ENCODE measurements at places on chromosomes 5 and 9.

GRCh38 chr9:75974016-75974766 lies 83.7 kb downstream of the PCSK5 start:
- no peak for DNase-seq

GRCh38 chr5:127599847-127600246 lies 49.0 kb upstream of the CTXN3 start:
- no peak for DNase-seq

GRCh38 chr5:135249658-135250057 lies 149.4 kb downstream of the MACROH2A1 start:
- no peak for DNase-seq

- no peak for DNase-seq
Measured at GRCh38 chr5:170439223-170439943, 50.2 kb upstream of the KCNMB1 start.

- DNase-seq, result no peak
Measured at GRCh38 chr5:82169892-82170291, 108.3 kb downstream of the RPS23 start.
